Stimulated activated CD8-positive, alpha-beta memory T cell treated with anti-CD3 and anti-CD28 coated beads, Interleukin-7, amount 100 ng/mL, for 1 hour (primary cell): ENCODE measurements at places on chromosomes 11 and 22.

DNA sequence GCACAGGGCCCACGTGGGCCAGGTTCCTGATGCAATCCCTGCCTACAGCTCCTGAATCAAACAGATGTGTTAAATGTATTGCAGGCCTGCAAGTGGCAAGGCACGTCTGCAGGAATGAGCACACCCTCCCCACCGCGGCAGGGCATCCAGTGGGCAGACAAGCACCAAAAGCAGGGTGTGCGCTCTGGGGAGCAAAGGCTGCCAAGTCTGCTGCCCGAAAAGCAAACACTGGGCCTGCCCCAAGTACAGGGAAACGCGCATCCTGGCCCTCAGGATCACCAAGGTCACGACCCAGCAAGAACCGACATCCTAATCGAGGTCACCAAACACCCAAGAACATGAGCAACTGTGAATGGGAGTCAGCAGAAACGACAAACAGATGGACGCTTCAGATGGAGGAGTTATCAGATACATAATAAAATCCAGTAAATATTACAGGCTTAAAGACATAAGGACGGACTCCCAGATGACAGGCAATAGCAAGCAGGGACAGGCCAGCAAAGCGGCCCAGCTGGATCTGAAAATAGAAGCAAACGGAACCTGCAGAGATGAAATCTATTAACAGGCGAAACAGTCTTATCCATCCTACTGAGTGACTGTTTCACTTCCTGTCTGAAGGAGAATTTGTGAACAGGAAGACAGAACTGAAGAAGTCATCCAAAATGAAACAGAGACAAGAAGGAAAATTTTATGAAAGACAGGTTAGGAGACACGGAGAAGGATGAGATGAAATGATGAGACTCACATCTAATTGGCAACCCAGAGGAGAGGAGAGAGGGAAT is 26.7 kb downstream of the CARS1 start:
- DNase-seq: no peak

GRCh38 chr11:118002010-118002540 is 15.9 kb downstream of the IL10RA start:
- peak; percentile 34 for DNase-seq

DNA sequence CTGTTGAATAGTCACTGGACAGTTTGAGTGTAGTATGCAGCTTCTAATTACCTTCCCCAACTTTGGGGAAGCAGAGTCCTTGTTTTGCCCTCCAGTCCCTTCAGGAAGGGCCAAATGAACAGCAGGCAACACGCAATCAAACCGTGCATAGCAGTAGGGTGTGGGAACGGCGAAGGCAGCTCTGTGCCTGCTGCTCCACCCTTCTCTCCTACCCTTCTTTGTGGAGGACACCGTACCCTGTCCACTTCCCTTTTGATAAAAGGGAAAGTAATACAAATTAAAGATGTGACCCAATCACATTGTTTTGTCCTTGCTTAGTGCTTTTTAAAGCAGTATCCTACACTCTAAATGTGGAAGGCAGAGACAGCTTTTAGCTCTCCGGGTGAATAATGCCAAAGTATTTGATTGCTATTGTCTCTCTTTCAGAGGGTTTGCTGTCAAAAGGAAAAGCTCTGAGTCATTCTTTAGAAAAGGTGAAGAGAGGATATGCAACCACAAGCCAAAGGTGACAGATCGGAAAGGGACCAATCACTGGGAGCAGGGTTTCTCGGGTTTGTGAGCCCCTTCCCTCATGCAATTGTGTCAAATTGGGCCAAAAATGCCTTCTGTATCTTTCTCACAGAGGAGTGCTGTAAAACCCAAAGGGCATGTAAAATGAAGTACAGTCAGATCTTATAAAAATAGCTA is 407.3 kb upstream of the CCDC90B start:
- DNase-seq: no peak

DNA sequence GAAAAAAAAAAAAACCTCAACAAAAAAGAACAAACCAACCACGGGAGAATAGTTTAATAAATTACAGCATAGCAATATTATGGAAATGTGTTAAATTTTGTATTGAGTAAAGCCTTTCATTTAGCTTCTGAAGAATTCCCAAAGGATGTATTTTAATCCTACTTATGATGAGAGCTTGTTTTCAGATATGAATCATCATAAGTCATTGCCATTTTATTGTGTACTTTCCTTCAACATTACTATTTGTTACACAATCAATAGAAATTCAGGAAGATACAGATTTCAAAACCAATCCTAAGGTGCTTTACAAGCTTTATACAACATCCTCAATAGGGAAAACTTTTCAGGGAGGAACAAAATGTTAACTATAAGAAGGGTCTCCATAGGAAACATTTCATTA is 200.6 kb upstream of the CTSC start:
- no peak for DNase-seq

- DNase-seq: no peak
These were observed 2.9 kb downstream of the TUB start for GRCh38 chr11:8083871-8084281.

DNA sequence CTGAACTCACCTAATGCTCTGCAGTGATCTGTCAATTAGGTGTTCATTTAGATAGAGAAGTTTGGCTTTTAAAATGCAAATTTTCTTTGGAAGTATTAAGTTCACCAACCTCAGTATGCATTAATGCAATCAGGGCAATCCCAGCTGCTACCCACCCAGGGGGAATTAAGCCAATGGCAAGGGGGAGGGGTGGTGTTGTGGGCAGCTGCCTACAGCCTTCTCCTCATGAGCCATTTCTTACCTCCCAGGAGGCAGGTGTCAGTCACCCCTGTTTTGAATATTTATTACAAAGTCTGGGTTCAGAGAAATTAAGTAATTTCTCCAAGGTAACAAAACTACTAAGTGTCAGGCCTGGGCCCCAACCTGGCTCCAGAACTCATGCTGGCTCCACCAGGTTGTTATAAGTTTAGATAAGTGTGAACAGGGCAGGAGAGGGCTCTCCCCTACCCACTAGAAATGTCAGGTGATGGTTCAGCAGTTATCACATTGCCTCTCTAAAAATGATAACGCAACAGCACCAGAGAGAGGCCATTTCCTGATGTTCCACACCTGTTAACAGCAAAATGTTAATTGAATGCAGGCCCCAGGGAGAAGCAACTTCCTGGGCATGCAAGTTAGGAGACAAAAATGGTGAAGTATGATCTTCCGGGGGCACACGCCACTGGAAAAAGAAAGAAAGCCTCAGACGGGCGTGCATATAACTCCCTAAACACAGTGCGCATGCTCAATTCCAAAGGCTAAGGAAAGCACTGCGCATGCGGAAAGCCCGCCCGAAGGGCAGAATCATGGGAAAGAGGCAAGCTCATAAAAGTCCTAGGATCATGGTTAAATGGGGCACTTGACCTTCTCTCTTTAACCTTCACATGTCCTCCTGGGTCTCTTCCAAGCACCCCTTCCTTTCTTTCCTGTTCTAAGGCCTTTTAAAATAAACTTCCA is 35.4 kb upstream of the GNAZ start:
- DNase-seq: no peak

- no peak for DNase-seq
These were observed 59.1 kb downstream of the ST3GAL4 start for GRCh38 chr11:126414615-126415014.

GRCh38 chr22:42648368-42649245 is 585 bp downstream of the CYB5R3 start:
- no peak for DNase-seq

DNA sequence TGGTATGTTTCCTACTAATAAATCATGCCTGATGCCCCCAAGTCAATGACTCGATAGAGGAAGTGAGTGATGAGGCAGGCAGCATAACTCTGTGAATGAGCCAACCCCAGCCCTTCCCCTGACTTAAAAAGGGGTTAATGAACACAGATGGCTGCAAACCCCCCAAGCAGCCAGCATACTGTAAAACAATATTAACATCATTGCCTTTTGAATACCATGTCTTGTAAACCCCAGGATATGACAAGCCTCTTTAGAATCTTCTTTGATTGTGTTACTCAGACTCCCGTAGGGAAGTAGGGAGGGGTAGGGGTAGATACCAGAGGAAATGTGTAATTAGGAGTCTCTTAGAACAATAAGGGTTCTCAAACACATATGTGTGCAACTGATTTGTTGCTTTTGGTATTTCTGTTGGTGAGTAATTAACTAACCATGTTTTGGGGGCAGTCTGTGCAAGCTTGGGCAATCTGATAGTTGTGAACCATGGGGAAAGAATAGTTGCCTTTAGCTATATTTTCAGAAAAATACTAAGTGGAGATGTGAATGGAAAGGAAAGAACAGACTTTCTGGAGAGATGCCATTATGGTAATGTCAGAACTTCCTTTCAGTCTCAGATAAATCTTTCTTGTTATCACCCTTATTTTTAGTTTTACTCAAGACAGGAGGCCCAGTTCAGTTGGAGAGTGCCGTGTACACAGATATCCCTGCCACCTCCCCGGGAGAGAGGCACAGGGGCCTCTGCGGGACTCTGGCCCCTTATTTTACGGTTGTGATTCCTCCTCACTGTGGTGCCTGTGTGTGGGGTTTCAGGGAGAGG is 701.8 kb downstream of the NTM start:
- DNase-seq: no peak

DNA sequence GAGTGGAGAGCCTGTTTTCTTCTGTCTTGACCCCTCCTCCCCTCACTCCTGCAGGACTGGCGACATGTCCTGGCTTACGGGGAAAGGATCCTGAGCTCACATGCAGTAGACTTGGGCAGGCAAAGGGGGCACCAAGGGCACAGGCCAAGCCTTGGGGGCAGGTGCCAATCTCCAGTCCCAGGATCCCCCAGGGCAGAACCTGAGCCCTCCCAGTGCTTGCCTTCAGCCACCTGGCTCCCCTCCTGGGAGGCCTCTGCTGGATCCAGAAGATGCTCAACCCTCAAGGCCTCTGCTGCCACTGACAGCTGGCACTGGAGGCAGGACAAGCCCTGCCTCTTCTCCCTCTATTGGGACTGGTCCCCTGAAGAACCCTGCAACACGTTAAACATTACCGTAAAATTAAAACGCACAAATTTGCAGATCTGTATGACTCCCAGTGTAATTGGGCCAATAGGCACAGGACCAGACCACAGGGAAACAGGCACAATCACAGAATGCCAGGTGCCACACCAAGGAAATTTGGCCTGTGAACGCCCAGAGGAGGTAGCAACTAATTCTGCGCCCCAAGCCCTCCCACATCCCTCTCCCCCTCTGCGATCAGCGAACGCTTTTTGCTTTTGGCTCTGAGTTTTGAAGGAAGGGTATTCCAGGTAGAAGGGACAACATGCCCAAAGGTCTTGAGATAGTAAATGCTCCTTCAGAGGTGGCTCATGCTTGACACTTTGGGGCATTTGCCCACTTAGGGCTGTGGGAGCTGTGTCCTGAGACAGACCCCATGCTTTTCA is 967 bp upstream of the LZTR1 start:
- no peak for DNase-seq

DNA sequence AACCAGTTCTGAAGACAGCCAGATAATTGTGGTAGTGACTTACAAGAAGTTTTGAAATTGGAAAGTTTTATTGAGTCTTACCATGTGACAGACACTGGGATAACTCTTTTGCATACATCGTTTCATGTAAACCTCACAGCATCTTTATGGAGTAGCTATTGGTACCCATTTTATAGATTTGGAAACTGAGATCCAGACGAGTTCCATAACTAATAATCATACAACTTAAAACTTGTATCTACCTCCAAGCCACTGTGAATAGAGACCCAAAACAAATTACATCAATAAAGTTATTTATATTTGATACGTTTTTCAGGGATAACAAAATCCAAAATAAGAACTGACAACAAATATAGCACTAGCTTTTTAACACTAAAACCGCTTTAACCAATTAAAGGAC is 35.7 kb upstream of the LDHA start:
- DNase-seq: no peak

DNA sequence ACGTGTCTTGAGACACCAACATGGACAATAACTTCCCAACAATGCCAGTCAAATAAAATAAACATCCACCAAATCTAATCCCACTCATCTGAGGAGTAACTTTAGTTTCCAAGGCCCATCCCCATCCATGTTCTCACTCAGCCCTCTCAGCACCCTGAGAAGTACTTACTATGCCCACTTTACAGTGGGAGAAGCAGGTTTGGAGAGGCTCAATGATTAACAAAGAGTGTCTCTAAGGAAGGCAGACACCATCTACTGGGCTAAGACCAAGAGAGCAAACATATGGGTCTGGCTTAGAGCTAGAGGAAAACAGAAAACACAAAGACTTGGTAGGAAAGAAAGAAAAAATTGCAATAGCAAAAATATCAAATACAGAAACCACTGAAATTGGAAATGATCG is 11.3 kb downstream of the POLDIP3 start:
- DNase-seq: no peak

GRCh38 chr11:95736809-95737208 is 52.8 kb downstream of the FAM76B start:
- DNase-seq: no peak

DNA sequence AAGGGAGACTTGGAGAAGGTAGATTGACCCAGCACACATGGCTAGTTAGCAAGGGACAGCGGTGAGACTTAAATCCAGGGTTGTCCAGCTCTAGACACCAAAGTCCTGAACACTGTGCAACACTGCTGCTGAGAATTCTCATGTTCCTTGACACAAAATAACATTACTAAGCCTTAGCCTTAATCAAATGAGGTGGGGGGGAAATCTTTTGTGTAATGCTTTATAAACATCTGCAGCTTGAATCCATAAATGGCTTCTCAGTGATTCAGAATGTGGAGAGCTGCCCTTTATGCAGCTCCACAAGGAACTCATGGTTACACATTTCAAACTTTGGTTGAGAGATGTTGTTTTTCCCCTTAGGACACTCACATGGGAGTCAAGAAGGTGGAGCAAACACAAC is 80.0 kb downstream of the CD44 start:
- DNase-seq: no peak

DNA sequence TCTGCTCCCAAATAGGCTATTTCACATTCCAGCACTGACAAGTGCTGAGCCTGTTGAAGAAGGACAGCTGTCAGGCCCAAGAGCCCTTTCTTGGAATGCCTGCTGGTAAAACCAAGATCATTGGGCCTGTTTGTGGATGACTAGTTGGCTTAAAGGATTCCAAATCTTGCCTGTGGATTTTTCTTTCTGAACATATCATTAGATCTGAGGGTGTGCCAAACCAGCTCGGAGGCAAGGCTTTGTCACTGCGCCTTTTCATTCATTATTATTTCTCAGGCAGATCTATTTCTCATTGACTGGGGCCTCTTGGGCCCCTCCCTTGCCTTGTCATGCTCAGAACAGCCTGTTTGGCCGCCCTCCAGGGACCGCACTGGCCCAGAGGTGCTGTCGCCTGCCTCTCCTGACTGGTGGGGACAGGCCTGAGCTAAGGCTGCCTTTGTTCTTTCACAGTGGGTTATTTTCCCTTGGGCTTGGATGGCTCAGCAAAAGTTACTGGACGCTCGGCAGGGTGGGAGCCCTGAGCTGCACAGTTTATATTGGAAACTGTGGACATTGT is 222.7 kb upstream of the SESN3 start:
- DNase-seq: no peak

DNA sequence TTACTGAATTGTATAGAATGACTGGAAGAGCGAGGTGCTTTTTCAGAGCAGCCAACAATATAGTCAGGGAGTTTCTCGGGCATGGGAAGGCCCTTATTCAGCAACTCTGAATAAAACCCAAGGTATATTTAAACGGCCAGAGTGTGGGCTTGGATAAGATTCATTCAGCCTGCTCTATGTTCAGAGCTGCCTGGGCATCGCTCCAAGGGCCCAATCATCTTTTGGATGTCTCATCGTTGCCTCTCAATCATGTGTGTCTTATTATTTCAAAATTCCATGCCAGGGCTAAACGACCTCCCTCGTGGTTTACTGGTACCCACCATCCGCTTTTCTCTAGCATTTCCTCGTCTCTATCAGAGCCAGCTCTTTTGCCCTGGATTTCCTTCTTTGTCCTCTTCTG is 19.5 kb upstream of the NTM start:
- no peak for DNase-seq

GRCh38 chr11:108035690-108036089 is 27.0 kb downstream of the CUL5 start:
- DNase-seq: no peak

- DNase-seq: no peak
These were observed 23.2 kb downstream of the LDLRAD3 start for GRCh38 chr11:35967042-35967441.
